ENCODE measurements at places on chromosomes 2 and 18. TPM values are rescaled to one million over a fixed set of nuclear protein-coding genes. Genes with fewer than 3 reads are reported as not detected.

The CD207 gene
- total RNA-seq: not detected

The SYT4 gene
- not detected for total RNA-seq

The UGT1A4 gene
- total RNA-seq: not detected

The NT5DC4 gene
- total RNA-seq: not detected

The CFAP65 gene
- total RNA-seq: not detected

The SH3BP4 gene
- total RNA-seq: 74.8 TPM

The SAG gene
- total RNA-seq: not detected

The SH3RF3 gene
- 10.1 TPM for total RNA-seq

The TMEM247 gene
- total RNA-seq: not detected

All from fibroblast of lung (primary cell).